NK-92 treated with Interleukin-12 subunit alpha and Interleukin-12 subunit beta, amount 100 ng/mL, for 24 hours (cell line): ENCODE measurements at places on chromosomes 11 and 22.

- DNase-seq: no peak
Observed at GRCh38 chr11:107998761-107999160, 9.9 kb upstream of the CUL5 start.

DNA sequence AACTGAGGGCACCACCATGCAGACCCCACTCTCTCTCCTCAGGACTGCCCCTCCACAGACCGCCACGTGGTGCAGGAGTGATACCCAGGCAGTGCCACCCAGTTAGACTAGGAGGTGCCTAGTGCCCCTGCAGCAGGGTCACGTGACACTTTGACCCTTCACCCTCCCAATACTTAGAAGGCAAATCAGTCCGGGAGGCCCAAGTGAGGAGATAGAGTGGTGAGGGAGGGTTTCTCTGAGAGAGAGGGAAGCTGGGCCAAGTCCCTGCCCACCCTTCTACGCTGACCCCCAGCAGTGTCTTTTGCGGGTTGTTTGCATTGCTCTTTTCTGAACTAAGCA lies 84.6 kb downstream of the BUD13 start:
- DNase-seq: no peak

GRCh38 chr22:30206944-30207343 lies 39.6 kb downstream of the LIF start:
- no peak for DNase-seq

DNA sequence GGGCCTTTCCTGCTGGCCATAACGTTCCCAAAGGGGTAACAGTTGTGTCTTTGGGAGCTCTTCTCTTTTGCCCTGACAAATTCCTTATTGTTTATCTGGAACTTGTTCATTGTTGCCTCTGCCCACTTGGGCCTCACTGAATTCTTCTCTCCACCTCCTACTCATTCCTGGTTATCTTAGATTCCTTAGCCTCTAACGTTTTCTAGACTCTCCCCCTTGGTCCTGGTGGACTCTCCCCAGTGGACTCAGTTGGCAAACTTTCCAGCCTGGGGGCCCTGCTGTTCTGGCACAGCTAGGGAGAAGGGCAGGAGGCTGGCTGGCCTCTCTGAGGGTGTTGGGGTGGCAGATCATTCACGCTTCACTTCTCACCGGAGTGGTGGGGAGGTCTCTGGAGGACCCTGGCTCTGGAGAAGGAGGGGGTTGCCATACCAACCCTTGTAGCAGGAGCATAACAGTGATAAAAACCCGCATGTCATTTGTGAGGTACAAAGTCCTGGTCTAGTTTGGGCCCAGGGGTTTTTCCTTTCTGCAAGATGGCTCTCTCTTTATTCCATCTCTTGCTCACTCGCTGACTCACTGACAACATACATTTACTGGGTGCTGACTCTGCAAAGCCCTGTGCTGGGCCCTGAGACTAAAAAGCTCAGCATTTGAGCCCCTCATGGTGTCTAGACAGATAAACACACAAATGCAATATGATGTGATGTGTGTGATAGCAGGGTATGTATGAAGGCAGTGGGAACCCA lies 39.7 kb downstream of the YWHAH start:
- DNase-seq: no peak

GRCh38 chr11:66685276-66686099 lies 7.8 kb upstream of the RBM4B start:
- no peak for DNase-seq

DNA sequence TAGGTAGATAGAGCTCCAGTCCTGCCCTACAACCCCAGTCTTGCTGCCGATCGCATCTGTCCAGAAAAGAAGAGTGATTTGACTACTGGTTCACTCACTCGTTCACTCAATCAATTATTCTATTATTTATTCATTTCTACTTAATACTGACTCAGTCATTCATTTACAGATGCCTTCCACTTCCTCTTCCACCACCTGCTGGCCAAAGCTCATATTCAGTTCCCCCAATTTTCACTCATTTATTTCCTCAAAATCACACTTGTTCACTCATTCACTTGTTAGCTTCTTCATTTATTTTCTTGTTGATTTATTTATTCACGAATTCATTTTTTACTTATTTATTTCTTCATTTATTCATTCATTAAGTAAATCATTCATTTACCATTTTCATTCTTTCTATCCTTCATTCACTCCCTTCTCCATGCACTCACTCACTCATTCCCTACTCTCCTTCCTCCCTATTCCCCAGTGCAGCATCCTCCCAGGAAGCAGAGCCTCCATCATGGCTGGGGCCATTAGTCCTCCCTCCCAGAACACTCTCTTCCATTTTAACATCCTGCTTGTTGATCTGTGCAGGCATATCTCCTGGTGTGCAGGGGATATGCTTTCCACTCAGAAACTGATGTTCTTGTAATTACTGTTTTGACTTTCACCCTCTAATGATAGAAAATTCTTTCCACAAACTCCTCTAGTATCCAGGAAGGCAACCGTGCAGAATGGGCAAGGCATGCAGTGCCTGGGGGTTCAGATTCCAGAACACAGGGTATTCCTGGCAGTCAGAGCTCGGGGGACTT lies 281.0 kb downstream of the TENM4 start:
- no peak for DNase-seq

GRCh38 chr11:48096588-48097525 lies 116.5 kb downstream of the PTPRJ start:
- DNase-seq: no peak

GRCh38 chr11:134562196-134562595 lies 150.2 kb upstream of the B3GAT1 start:
- DNase-seq: no peak

- DNase-seq: no peak
Observed at GRCh38 chr11:72227316-72228228, 3.0 kb downstream of the INPPL1 start.

DNA sequence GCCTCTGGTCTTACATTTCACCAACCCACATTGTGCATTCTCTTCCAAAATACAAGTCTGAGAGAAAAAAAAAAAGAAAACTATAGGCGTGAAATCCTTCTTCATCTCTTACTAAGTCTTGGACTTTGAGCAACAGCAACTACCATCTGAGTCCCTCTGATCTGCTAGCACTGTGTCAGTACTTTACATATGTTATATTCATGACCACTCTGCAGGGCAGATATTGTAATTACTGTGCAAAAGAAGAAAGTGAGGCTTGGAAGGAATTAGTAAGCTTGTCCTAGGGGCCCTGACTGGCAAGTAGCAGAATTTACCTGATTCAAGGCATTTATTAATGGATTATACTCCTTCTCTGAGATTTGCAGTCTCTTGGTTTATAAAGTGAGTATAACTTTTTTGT lies 52.7 kb upstream of the EED start:
- no peak for DNase-seq

DNA sequence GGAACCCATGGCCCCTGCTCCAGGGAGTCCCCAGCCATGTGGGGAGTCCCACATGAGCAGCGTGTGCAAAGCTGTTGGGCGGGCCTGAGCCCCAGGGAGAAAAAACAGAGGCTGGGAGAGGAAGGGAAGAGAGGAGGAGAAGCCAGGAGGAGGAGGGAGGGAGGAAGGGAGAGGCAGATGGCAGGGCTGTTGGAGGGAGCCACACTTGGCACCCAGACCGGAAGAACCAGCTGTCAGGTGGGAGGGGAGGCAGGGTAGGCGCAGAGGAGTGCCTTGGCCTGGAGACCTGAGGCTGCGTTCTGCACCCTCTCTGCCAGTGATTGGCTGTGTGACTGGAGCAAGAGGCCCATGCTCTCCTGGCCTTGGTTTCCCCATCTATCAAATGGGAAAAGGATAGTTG lies 6.7 kb downstream of the SYNGR1 start:
- DNase-seq: no peak

DNA sequence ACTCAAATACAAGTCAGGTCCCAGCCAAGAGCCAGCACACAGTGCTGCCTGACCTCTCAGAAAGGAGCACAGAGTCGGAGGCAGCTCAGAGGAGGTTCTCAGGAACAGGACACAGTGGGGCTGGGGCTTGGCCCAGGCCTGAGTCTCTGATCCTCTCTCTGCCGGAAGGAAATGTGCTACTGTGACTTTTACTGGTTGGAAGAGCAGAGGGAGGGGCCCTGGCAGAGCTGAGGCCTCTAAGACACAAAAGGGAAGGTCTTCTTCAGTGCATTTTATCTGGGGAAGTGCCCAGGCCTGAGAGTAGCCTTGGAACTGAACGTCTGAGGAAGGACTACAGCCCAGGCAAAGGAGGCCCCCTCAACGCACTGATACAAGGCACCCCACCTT lies 16.2 kb upstream of the CASTOR1 start:
- DNase-seq: peak; percentile 21

- DNase-seq: no peak
Observed at GRCh38 chr11:35375332-35376117, 43.8 kb downstream of the SLC1A2 start.

- no peak for DNase-seq
Observed at GRCh38 chr11:12822392-12823022, 148.3 kb downstream of the TEAD1 start.

DNA sequence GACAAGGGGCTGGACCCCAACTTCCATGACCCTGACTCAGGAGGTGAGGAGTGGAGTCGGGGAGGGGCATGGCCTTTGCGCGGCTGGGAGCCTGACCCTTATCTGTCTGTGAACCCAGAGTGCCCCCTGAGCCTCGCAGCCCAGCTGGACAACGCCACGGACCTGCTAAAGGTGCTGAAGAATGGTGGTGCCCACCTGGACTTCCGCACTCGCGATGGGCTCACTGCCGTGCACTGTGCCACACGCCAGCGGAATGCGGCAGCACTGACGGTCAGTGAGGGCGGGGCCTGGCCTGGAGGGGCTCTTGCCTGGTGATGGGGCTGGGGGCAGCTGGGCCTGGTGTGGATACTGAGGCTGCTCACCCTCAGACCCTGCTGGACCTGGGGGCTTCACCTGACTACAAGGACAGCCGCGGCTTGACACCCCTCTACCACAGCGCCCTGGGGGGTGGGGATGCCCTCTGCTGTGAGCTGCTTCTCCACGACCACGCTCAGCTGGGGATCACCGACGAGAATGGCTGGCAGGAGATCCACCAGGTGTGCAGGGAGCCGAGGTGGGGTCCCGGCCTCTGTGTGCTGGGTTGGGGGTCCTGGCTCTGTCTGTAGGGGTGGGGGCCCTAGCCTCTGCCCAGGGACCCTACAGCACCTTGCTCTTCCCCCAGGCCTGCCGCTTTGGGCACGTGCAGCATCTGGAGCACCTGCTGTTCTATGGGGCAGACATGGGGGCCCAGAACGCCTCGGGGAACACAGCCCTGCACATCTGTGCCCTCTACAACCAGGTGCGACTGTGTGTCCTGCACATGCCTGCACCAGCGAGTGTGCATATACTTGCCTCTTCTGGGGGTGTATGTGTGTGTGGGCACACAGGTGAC lies 6.3 kb downstream of the SHANK3 start:
- DNase-seq: no peak

DNA sequence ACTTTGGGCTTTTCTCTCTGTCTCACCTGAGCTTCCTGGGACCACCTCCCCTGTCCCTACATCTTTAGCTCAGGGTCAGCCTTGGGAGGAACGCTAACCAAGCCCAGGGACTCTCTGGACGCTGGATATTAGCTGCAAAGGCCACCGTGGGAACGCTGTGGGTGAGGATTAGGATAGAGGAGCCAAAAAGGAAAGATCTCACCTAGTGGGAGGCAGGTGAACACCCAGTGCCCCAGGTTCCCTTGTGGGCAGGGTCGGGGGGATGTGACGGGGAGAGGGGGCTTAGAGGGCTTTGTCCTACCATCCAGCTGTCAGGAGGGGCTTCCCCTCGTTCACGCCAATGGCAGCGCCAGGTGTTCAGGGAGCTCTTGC lies 50.2 kb downstream of the LINC01488 start:
- no peak for DNase-seq

- DNase-seq: no peak
Observed at GRCh38 chr11:32899438-32899837, 6.8 kb downstream of the QSER1 start.

GRCh38 chr11:94738746-94739145 lies 29.4 kb upstream of the AMOTL1 start:
- no peak for DNase-seq

- no peak for DNase-seq
Observed at GRCh38 chr22:25950111-25950510, 208.1 kb downstream of the MYO18B start.

DNA sequence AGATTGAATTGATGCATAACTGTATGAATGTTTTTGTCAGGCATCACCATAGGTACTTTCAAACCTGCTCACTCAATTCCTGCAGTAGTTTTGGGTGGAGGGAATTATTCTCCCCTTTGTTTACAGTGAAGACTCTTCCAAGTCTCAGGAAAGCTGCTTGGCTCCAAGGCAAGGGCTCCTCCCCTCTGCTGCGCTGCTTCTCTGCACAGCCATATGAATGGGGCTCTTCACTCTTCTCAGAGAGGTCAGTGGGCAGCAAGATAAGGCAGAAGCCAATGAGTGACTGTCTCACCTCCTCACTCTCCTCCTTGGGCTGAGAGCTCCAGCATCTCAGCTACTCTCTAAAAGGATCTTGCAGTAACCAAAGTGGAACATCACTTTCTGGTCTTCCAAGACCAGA lies 165.7 kb upstream of the TTC12 start:
- no peak for DNase-seq

DNA sequence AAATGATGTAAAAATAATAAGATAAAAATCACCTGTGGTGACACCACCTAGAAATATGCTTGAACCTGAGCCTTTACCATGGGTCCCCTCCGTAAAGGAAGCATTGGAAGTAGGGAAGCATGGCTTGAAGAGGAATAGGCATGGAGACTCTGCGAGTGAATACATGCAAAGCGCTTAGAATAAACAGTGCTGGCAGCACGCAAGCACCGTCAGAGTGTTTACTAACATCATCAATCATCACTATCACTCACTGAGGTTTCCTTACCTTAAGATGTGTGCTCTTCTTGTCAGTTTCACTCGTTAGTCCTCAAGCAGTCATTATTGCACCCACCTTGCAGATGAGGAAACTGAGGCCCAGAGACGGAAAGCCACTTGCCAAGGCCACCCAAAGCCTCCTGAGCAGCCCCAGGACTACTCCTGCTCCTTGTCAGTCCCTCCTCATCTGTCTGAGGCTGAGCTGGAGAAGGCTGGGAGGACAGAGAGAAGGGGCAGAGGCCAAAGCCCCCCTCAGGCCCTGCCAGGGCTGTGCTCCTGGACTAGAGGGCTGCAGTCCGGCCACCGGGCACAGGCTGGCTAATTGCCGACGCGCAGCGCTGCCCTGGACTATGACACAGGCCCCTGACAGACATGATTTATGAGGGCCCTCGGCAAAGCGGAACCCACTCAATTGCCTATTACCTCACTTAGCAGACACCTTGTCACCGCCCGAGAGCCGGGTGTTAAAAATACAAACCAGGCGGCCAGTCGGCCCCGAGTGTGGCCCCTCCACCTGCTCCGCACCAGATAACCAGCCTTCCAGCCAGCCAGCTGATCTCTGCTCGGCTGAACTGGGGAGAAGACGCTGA lies 168.9 kb downstream of the MN1 start:
- DNase-seq: no peak

GRCh38 chr22:47627556-47628253 lies 865.3 kb downstream of the TBC1D22A start:
- no peak for DNase-seq

- DNase-seq: no peak
Observed at GRCh38 chr22:18114495-18114894, 3.9 kb downstream of the TUBA8 start.
